ENCODE measurements at places on chromosomes 4 and X. TPM values are rescaled to one million over a fixed set of nuclear protein-coding genes. Genes with fewer than 3 reads are reported as not detected.

PASD1 gene
- not detected for total RNA-seq

RAB41 gene
- total RNA-seq, result not detected

ADGRG2 gene
- 6.2 TPM for total RNA-seq

TREX2 gene
- 0.78 TPM for total RNA-seq

FAM47E gene
- 0.08 TPM for total RNA-seq

GLUD2 gene
- total RNA-seq, result 2.6 TPM

ARMCX1 gene
- 0.31 TPM for total RNA-seq

C1GALT1C1 gene
- 32.5 TPM for total RNA-seq

NOA1 gene
- total RNA-seq, result 17.0 TPM

TMEM31 gene
- total RNA-seq, result not detected

FMR1NB gene
- not detected for total RNA-seq

EOLA1 gene
- total RNA-seq, result 21.7 TPM

DKK2 gene
- not detected for total RNA-seq

C4orf54 gene
- not detected for total RNA-seq

RRH gene
- total RNA-seq, result not detected

GAB1 gene
- 1.8 TPM for total RNA-seq

TMPRSS11E gene
- not detected for total RNA-seq

SEL1L3 gene
- total RNA-seq, result 25.7 TPM

AKAP14 gene
- total RNA-seq, result not detected

CLDN22 gene
- total RNA-seq, result not detected

SYTL4 gene
- 1.5 TPM for total RNA-seq

CT45A2 gene
- not detected for total RNA-seq

TMEM271 gene
- not detected for total RNA-seq

MCF2 gene
- total RNA-seq, result not detected

NOX1 gene
- total RNA-seq, result 0.03 TPM

SPRY1 gene
- 0.43 TPM for total RNA-seq

RNF150 gene
- total RNA-seq, result 0.26 TPM

CFAP97 gene
- total RNA-seq, result 12.2 TPM

CYLC1 gene
- not detected for total RNA-seq

HGFAC gene
- 0.16 TPM for total RNA-seq

MAGEA2 gene
- not detected for total RNA-seq

LUZP4 gene
- not detected for total RNA-seq

C4orf50 gene
- not detected for total RNA-seq

HHIP gene
- total RNA-seq, result 0.47 TPM

GLOD5 gene
- not detected for total RNA-seq

GPR34 gene
- total RNA-seq, result 0.06 TPM

RHOXF2B gene
- total RNA-seq, result not detected

DCAF4L1 gene
- 0.11 TPM for total RNA-seq

RXFP1 gene
- total RNA-seq, result not detected

COMMD8 gene
- 11.3 TPM for total RNA-seq

STOX2 gene
- total RNA-seq, result 2.1 TPM

ITIH6 gene
- not detected for total RNA-seq

DSPP gene
- total RNA-seq, result not detected

LONRF3 gene
- total RNA-seq, result 3.3 TPM

GAB3 gene
- total RNA-seq, result 0.28 TPM

TIGD4 gene
- 0.23 TPM for total RNA-seq

PPP1R2C gene
- not detected for total RNA-seq

MAGEC3 gene
- total RNA-seq, result not detected

CLGN gene
- 5.0 TPM for total RNA-seq

All from A549 treated with CpdA at 1 μM for 4 hours (cell line).